Hippocampal formation (tissue), 2 donors: ENCODE measurements at places on chromosomes 5 and 9.

DNA sequence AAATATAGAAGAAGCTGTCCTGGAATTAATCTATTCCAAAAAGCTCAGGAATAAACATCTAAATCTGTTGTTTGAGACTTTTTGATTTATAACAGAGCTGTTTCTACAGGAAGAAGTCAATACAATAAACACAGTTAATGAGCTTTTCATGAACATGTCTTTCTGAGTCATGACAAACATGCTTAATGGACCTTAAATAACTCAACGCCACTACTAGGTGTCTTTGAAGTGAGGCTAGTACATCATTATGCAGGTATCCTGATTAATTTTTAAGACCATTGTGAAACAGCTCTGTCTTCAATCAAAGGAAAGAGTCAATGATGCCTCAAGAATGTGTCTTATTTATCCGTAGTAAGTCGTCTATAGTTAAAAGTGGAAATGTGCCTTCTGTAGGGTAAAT, 131.6 kb downstream of the GABRB2 start:
- no peak for DNase-seq

DNA sequence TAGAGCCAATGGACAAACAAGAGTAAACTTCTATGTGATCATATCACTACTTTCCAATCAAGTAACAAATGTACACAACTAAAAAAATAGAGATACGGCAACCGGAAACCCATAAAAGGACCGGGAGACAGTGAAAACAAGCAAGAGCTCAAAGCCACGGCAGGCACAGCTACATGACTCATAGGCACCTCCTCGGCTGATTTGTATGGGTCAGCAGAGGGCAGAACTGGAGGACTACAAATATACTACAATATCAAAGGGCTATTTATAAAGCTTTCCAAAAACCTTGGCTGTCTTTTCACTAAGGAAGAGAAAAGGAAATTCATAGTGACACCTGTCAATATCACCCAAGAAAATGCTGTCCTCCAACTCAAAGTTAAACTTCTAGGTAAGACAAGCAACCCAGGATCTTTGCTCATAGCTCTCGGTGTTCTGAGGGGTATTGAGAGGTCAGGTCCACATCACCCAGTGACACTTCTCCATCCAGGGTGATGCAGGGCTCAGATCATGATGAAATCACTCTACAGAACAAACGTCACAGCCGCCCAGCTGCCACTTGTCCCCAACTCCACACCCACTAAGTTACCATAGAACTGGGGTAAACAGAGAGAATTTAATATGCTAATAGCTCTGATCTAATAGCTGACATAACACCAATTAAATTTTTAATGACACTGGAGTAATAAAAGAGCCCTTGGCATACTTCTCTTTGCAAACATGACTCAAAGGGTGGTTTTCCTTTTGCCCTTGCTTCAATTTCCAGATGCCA, 41.3 kb downstream of the PFDN1 start:
- peak; percentile 73 for DNase-seq

DNA sequence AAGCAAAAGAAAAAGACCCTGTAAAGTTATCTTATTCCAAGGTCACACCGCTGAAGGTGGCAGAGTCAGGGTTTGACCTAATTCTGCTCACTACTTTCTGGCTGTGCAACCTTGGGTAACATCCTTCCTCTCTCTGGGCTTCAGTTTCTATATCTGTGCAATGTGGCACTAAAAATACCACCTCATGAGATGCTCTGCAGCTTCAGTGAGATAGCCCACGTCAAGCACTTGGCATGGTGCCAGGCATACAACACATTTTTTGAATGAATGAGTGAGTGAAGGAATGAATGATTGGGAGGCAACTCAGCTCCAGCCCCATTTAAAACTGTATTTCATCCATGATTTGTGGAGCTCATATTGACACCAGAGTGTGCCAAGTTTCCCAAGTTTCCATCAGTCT, 62.3 kb downstream of the FOXI1 start:
- no peak for DNase-seq

GRCh38 chr9:88979021-88979420, 12.2 kb upstream of the S1PR3 start:
- DNase-seq = no peak

GRCh38 chr5:125236007-125236406, 489.6 kb upstream of the ZNF608 start:
- DNase-seq = no peak

DNA sequence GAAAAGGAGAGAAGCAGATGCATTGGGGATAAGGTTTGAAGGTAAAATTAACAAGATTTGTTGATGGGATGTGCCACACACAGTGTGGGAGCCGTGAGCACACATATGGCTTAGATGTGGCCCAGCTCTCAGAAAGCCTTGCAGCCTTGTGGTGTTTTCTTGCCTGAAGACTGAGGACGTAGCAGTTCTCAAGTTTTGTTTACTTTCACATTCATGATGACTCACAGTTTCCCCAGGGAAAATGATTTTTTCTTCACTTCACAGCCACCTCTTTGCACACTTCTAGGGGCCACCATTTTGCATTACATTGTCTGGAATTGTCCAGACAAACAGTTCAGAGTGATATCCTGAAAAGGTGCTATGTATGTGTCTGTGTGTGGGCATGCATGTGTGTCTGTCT, 126.2 kb downstream of the BASP1 start:
- DNase-seq = no peak

- DNase-seq = no peak
Observed at GRCh38 chr5:93724791-93725190, 16.6 kb downstream of the POU5F2 start.

DNA sequence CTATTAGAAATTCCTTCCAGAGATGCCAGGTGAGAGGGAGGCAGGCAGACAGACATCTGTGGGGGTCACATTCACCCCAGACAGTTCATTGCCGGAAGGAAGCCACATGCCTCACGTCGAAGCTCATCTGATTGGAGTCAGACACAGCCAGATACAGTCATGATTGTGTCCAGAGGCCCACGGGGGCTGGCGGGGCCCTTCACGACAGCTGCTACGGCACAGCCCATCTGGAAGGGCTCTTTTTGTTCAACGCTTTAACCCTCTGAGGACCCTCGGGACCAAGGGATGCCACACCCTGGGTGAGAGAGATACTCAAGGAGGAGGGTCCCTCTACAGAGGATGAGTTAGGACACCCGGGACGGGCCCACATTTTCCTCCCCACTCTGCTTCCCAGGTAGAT, 31.9 kb upstream of the GABRP start:
- DNase-seq = no peak

- no peak for DNase-seq
Observed at GRCh38 chr9:99881769-99882168, 24.7 kb upstream of the STX17 start.

DNA sequence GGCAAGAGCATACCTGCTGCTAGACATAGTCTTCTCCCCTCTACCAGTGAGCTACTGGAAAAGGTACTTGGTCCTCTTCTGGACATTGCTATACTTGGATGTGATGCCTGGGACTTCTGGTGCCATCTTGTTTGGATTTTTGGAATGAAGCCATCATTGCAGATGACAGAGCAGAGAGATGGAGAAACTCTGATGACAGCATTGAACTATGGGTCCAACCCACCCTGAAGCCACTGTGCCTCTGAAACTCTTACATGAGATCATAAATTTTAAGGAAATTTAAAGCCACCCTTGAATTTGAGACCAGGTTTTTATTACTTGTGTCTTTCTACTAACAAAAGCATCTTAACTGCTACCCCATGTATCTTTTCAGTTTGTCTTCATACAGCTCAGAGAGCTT, 151.1 kb upstream of the SMIM23 start:
- DNase-seq = no peak

DNA sequence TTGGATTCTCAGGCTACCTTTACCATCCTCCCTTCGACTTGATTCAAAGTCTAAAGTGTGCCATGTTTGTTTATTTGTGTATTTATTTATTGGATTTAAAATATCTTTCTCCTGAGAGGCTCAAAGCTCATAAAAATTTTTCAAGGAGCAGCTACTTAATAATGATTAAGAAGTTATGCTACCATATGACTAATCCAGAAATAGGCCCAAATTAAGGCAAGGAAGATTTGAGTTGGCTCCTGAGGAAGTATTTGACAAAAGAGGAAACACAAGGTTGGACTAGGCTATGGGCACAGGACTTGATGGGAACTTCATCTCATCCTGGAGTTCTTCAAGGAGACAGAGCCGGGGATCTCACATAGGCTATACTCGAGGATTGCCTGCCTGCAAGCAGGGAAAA, 22.4 kb upstream of the PPP2CA start:
- no peak for DNase-seq

DNA sequence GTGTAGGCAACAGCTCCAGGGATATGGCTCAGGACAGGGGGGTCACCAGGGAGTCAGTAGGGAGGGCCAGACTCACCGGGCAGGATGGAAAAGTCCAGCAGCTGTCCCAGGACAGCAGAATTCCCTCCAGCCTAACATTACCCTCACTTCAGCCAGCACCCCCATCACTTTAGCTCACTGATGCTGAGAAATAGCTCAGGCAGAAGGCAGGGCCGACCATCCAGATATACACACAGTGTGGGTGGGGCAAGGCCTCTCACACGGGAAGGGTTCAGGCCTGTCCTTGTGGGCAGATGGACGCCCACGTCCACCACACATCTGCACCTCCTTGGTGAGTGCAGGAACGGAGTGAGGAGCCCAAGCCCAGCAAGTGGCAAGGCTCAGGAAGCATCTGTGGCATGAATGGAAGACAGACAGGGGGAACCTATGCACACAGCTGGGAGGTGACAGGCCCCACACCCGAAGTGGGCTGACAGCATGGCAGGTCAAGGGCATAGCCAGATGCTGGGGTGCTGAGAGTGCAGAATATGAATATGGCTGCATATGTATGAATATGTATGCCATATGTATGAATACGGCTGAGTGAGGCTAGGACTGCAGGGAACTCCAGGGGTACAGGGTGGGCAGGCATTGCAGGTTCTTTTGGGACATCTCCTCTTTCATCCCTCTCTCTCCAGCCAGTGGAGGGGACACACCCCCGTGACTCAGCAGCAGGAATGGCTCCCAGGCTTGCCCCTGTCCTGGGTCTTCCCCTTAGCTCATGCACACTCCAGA, 17.0 kb downstream of the BICD2 start:
- no peak for DNase-seq

- no peak for DNase-seq
Observed at GRCh38 chr5:180618829-180619562, 27.7 kb upstream of the SCGB3A1 start.
